ENCODE measurements at places on chromosomes 2 and 18.

GRCh38 chr18:59799383-59800015, 100.3 kb upstream of the PMAIP1 start:
- no peak for DNase-seq

- DNase-seq, result no peak
Observed at GRCh38 chr2:43265421-43265820, 39.0 kb upstream of the ZFP36L2 start.

DNA sequence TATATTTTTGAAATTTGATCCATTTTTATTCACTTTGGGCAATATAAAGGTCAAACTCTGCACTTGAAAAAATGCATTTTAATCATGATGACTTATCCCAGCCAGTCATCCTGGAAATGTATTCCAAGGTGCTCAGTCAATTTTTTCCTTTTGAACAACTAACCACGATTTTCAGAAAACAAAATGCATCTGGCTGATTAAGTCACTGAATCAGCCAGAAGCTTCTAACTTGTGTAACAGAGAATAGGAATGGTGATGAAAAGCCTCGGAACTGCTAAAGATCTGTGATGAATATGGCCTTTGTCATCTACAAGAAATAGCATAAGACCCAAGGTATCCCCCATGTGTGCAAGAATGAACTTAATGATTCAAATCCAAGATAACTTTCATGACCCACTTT, 572.7 kb downstream of the EPHA4 start:
- no peak for DNase-seq

GRCh38 chr18:68387246-68387645, 327.7 kb downstream of the TMX3 start:
- DNase-seq, result no peak

DNA sequence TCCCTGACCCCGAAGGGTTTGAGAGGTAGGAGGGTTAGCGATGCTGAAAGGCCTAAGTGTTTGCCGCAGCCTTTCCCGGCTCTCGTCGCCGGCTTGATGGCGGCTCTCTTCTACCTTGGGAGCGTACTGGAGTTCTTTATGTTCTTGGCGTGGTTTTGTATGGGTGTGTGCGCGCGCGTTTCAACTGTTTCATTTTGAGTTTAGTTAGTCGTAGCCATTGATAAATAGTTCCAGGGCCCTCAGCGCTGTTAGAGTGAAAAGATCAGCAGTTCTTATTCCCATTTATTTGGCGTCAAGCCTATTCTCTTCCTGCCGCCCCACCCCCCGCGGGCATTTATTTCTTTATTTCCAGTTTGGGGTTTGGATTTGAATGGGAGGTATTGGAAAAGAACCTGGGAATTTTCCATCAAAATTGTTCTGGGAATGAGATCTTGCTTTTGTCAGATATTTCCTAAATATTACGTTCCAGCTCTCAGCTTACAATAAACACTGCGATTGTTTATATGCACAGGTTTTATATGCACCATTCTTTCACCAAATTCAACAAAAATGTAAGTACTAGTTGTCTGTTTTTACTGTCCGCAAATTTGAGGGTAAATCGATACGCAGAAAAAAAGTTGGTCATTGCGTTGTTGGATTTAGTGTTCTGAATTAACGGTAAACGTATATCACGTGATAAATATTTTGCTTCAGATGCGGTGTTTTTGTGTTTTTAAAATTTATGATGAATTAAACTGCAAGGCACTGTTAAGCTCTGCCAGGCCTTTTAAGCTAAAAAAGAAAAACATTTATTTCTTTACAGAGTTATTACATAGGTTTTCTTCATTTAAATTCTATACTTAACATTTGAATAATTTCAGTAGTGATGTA, 954 bp downstream of the CCNT2 start:
- DNase-seq, result no peak

DNA sequence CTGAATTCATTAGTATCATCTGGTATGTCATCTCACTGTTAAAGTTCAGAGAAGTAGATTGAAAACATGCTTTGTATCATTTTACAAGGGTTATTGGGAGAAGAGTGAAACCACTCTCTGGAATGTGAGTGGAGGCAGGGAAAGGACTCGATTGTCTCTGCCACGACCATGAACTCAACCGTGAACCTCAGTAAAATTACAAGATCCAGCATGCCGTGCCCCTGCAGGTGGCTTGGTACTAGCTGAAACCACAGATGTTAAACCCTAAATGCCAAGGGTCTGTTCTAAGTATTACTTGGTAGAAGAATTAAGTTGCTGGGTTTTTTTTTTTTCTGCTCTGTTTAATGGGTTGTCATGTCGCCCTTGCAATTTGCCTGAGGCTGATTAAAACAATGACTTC, 197.2 kb downstream of the MYO3B start:
- no peak for DNase-seq

DNA sequence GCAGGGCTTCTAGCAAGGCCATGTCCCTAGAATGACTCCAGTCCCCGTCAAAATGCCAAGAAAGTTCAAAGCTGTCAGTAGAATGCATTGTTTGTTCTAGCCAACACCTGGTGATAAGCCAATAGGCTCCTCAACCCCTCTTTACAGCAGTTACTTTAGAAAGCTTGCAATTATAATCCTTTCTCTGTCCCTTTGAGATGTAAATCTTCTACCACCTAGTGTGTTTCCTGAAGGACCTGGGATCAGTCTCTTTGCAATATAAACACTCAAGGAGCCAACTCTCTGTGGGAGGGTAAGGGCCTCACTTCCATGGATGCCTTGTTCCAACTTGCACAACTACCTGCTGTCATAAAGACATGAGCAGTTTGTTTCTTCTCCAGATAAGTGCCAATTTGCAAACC, 301.8 kb downstream of the NBAS start:
- DNase-seq, result no peak

DNA sequence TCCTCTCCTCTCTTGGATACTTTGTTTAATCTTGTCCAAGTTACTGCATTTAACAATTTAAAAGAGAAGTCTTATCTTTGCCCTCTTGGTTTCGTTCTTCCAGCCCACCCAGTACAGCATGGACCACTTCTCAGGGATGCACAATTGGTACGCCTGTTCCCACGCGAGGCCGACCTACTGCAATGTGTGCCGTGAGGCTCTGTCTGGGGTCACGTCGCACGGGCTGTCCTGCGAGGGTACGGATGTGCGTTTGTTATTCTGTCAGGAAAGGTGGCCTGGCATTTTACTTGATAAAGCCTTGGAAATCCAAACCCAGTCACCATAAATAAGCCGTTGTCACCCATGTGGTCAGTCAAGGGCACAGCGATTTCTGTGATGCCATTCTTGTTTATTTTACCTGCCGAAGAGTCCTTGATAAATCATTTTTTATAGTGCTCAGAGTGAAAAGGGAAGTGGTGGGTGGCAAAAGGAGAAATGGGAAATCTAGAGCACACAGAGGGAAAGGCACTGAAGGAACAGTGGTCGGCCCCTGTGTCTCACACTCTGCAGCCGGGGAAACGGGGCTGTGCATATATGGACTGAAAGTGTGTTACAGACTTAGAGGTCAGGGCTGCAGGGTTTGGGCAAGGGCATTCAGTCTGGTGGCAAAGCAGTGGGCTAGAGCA, 80.5 kb downstream of the DGKD start:
- DNase-seq, result no peak

- no peak for DNase-seq
Observed at GRCh38 chr2:222240676-222241049, 58.1 kb downstream of the PAX3 start.

- DNase-seq, result no peak
Observed at GRCh38 chr2:237276716-237277490, 137.1 kb downstream of the COL6A3 start.

- DNase-seq, result no peak
Observed at GRCh38 chr2:169091761-169092519, 22.6 kb downstream of the DHRS9 start.

- DNase-seq, result no peak
Observed at GRCh38 chr2:30971231-30972025, 164.2 kb upstream of the CAPN13 start.

- DNase-seq, result peak; percentile 24
Observed at GRCh38 chr2:219571311-219572236, at the start of gene OBSL1. Gene OBSL1, minus strand, starts transcription at chr2:219571539. Its CDS starts 307 bp downstream, at chr2:219571232.

DNA sequence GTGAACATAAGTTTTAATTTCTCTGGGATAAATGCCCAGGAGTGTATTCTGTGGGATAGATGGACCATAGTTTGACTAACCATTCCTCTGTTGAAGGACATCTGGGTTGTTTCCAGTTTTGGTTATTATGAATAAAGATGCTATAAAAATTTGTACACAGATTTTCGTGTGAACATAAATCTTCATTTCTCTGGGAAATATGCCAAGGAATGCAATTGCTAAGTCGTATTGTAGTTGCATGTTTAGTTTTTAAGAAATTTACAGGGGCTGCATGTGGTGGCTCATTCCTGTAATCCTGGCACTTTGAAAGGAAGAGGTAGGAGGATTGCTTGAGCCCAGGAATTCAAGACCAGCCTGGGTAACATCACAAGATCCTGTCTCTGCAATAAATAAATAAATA, 6.9 kb upstream of the SLC11A1 start:
- DNase-seq, result no peak

GRCh38 chr2:183124222-183124956, at the start of gene NUP35:
Gene NUP35, plus strand, starts transcription at chr2:183124443. Its CDS starts 15 bp downstream, at chr2:183124458.
- peak; percentile 70 for DNase-seq

- DNase-seq, result no peak
Observed at GRCh38 chr2:5950736-5951135, 258.6 kb downstream of the SOX11 start.

DNA sequence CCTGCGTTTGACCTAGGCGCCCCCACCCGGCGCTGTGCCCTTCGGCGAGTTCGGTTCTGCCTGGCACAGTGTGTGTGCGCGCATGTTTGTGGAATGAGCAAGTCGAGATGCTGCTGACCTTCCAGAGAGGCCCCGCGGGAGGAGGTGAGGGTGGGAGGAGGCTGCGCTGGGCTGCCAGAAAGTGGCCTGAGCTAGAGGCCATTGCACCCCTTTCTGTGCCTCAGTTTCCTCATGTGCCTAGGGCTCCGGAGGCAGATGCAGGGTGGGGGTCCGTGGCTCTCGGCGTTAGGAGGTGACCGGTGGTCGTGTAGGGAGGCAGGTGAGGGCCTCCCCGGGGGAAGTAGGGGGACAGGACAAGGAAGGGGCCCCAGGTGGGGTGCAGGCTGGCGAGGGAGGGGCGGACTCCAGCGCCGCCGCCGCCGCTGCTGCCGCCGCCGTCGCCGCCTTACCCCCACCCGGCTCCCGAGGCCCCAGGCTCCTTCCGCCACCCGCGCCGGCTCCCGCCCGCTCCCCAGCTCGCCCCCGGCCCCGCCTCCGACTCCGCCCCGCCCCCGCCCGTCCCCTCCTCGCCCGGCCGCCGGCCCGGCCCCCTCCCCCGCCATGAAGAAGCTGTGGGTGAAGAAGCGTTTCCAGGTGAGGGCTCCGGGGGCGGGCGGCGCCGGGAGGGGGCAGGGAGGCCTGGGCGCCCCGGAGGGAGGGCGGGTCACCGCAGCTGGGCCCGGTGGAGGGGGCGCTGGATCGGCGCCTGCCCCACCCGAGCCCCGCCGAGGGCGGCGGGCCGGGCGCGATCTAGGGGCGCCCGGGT, 7.0 kb downstream of the SPEG start:
- no peak for DNase-seq

DNA sequence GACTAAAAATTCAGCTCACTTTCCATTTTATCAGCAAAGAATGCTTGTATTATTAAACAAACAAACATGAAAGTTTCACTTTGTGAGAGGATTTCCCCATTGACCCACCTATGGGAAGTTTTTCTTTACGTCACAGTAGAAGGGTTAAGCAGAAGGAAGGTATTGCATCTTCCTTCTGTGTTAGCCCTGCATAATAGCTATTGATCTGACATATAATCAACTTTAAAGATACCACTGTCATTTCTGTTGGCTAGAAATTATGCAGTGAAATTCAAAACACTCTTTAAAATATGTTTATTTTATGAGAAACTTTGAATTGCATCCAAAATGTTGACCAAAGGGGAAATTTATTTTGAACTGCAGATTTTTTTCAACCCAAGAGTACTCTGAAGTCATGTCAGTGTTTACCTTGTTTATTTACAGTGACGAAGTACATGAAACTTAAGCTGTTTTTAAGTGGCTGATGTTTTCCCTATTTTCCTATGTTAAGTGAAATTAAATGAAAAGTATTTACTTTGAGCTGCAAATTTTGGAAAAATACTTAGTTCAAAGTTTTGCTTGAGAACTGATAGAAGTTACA, 566.4 kb downstream of the ZEB2 start:
- no peak for DNase-seq

DNA sequence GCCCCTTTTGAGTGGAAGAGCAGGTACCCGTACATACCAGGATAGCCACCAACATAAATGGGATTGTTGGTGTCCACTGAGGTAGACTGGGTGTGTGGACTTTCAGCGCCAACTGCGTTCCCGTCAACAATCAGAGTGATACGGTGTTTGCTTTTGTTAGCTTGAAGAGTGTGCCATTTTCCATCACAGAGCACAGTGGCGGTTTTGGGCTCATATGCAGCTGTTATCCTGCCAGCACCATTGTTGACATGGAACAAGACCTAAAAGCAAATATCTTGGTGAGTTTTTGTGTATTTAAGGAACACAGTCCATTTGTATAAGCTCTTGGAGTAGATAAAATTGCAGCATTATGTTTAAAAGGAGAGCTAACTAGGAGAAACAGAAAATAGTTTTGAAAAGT, 174.5 kb downstream of the LAMA1 start:
- no peak for DNase-seq

DNA sequence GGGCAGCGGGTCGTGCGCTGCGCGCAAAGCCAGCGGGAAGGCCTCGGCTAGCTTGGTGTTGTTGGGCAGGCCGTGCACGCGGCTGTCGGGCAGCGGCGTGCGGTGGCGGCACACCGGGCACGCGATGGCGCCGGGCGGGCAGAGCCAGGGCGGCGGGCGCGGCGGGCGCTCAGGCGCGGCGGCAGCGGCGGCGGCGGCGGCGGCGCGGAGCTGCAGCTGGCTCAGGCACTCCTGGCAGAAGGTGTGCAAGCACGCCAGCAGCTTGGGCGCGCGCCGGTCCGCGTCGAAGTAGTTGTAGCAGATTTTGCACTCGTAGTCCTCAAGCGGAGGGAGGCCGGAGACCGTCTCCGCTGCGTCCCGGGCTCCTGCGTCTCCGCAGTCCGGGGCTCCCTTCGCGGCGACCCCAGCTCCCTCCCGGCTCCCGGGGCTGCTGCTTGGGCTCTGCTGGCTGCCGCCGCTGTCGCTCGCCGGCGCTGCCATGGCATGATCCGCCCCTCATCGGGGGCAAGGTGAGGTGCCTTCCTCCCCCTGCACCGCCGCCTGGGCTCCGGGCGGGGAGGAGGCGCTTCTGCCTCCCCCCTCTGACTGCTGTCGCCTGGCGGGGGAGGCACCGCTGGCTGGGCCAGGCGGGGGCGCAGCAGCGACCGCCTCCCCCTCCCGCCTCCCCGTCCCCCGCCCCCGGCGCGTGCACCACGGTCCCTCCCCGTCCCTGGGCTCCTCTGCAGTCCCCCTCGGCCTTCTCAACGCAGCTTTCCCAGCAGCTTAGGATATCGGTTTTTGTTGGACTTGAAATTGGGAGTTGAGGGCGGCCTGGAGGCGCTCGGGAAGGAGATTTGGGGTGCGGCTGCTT, 21.0 kb upstream of the PAX3 start:
- no peak for DNase-seq

DNA sequence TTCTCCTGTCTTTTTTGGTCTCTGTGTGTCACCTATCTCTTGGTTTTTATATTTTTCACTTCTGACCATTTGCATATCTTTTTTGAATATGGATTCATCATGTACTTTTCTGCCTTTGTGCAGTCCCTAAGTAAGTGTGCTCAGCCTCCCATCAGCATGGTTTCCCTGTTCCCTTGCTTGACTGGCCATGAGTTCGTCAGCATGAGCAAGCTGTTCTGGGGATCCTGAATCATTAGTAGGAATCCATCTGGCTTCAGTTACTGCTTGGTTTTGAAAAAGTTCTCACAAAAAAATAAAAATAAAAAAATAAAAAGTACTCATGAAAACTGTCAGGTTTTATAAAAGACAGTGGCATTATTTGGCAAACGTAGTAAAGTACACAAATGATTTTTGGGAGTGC, 144.1 kb downstream of the NCOA1 start:
- DNase-seq, result no peak

GRCh38 chr2:7165736-7166135, 248.5 kb downstream of the RNF144A start:
- no peak for DNase-seq

Measured in C1 segment of cervical spinal cord (tissue), 14 donors.